ENCODE measurements at places on chromosomes 4 and X. TPM values are rescaled to one million over a fixed set of nuclear protein-coding genes. Genes with fewer than 3 reads are reported as not detected.

DNA sequence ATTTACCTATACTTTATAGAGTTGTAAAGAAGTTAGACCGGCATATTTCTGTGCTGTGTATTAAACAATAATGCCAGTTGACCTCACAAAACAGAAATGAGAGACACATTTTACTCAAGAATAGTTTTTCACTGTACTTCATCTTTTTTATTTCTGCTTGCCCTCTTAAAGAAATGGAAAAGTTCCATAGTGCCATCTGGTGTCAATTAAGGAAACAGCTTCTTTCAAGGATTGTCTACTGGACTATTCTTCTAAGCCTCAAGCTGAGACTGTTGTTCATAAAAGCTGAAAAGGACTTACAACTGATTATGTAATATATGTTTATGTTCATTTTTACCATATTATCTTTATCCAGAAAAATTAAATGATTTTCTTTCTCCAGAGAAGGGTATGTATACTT is 1523.7 kb downstream of the ARAP2 start:
- peak; percentile 33 for DNase-seq

GRCh38 chr4:20754036-20754435 is 53.8 kb downstream of the PACRGL start:
- no peak for DNase-seq

- no peak for DNase-seq
Measured at GRCh38 chrX:153611298-153612095, 12.6 kb upstream of the CCNQ start.

CSAG2 gene
- not detected for total RNA-seq

BEX1 gene
- total RNA-seq = 96.5 TPM

SRPX2 gene
- 10.4 TPM for total RNA-seq

Data from spinal cord (tissue), 10 donors.